K562 (cell line): ENCODE measurements at places on chromosomes 11 and 22.

- no peak for DNase-seq
These were observed 10.4 kb upstream of the EIF3M start for GRCh38 chr11:32573228-32573627.

GRCh38 chr11:26702406-26702805, 19.5 kb downstream of the SLC5A12 start:
- no peak for DNase-seq

DNA sequence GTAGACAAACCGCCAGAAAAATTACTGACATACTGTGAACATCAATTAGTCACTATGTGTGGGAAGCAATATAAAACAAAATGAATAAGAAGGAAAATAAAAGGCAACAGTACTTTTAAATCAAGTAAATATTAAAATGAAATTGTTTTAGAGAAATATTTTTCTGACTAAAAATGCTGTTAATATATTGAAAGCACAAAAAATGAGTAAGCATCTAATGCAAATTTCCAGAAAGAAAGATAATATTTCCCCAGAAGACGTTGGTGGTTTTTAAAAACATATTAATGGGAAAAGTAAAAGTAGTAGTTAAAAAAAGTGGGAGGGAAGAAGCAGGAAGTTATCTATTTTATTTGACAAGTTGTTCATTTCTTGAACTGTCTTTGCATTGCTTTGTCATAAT, 16.5 kb downstream of the XKR3 start:
- peak; percentile 6 for DNase-seq

DNA sequence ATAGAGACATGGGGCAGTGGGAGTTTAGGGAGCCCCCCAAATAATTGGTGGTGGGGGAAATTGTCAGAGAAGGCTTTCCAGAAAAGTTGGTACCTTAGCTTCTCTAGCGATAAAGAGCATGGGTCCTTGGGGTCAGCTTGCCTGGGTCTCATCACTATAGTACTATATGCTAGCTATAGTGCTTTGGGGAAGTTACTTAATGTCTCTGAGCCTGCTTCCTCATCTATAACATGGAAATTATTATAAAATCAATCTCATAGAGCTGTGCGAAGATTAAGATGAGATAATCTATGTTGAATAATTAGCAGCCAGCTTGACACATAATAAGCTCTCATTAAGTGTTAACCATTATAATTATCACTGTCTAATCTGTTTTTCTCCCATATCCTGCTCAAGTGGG, 41.2 kb downstream of the STIM1 start:
- no peak for DNase-seq

GRCh38 chr11:33829430-33830141, 55.3 kb upstream of the FBXO3 start:
- DNase-seq = peak; percentile 77

- no peak for DNase-seq
These were observed 36.9 kb upstream of the SYT13 start for GRCh38 chr11:45322891-45323600.

DNA sequence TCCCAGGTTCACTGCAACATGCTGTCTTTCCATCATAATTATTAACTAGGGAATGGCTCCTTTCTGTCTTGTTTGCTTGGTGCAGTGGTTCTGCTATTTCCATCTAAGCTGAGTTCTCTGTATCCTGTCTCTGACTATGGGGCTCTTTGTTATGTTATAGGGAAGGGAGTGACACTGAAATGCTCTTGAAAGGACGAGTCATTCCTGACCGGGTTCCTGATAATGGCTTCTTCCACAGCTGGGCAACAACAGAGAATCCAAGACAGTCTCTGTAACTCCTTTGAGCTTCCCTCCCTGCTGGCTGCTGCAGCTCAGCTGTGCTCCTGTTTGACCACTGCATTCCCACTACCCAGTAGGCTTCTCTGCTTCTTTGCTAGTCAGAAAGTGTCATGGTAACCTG, 24.1 kb downstream of the OR2AT4 start:
- no peak for DNase-seq

- DNase-seq = no peak
These were observed 24.8 kb upstream of the POU2AF2 start for GRCh38 chr11:111220721-111221120.

GRCh38 chr11:105110688-105111030, 28.9 kb downstream of the CARD18 start:
- no peak for DNase-seq

- DNase-seq = no peak
These were observed 54.6 kb downstream of the LRRC32 start for GRCh38 chr11:76615950-76616349.

DNA sequence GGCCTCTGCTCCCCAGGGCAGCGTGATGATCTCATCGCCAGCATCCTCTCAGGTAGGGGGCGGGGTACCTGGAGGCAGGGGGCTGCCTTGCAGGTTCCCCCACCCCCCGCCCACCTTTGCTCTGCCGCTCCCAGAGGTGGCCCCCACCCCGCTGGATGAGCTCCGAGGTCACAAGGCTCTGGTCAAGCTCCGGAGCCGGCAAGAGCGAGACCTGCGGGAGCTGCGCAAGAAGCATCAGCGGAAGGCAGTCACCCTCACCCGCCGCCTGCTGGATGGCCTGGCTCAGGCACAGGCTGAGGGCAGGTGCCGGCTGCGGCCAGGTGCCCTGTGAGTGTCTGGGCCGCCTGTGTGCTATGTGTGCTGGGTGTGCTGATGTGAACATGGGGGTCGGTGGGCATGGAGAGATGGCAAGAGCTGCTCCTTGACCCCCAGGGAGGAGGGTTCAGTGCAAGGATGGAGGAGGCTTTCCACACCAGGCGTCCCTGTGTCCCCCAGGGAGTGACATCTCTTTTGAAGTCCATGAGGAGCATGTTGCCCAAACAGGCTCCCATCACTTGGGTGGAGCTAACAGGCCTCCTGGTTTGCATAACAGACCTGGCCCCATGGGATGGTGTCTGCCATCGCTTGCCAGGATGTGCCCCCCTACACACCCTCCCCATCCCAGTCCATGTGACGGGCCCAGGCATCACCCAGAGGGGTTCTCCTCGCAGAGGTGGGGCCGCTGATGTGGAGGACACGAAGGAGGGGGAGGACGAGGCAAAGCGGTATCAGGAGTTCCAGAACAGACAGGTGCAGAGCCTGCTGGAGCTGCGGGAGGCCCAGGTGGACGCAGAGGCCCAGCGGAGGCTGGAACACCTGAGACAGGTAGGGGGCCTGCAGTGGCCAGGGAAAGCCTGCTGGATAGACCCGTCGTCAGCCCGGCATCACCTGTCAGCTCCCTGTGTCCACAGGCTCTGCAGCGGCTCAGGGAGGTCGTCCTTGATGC, 14.1 kb downstream of the PLCB3 start:
- DNase-seq = no peak

DNA sequence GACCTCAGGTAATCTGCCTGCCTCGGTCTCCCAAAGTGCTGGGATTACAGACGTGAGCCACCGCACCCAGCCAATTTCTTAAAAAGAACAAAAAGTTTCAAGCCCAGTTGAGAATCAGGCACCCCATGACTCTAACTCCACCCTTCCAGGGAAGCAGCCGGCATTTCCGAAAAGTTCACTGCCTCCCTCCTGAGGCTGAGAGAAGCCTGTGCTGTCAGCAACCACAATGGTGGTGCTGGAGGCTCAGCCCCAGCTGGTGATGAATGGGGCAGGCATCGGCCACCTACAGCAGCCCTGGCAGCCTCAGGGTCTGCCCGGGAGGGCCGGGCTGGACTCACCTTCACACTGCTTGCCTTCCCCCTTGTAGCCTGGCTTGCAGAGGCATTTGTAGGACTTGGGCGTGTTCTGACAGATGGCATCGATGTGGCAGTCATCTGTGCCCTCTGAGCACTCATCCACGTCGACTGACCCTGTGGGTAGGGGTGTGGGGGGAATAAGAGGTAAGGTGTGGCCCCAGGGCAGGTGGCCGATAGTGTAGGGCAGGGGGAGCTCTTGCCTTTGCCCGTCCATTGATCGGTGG, 4.3 kb downstream of the SCUBE1 start:
- DNase-seq = no peak

DNA sequence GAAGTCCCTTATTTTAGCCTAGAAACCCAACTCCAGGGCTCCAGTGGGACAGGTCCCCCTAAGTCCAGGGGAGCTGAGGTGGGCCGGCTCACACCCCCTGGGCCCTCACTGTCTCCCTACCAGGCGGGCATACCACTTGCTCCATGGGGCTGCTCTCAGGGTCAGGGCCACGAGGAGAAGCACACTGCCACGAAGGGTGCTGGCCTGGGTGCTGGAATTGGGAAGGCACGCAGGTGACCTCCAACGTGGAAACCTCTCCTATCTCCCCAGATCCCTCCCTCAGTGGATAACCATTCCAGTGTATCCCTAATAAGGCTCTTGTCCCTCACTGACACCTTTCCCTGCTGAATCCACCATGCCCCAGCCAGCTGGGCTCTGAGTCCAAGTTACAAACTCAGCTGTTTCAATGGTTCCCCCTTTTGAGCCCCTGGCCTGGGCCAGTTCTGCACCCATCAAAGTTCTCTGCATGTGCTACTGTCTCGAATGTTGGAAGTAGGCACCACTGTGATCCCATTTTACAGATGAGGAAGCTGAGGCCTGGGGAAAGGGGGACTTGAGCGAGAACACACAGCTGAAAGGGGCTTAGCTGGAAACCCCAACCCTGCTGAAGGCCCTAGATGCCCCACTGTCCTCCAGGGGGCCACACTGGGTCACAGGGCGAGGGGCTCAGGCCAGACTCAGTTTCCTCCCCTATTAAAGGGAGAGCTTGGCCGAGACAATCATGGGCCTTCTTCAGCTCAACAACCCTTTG, 1.5 kb downstream of the SHISAL1 start:
- peak; percentile 13 for DNase-seq

DNA sequence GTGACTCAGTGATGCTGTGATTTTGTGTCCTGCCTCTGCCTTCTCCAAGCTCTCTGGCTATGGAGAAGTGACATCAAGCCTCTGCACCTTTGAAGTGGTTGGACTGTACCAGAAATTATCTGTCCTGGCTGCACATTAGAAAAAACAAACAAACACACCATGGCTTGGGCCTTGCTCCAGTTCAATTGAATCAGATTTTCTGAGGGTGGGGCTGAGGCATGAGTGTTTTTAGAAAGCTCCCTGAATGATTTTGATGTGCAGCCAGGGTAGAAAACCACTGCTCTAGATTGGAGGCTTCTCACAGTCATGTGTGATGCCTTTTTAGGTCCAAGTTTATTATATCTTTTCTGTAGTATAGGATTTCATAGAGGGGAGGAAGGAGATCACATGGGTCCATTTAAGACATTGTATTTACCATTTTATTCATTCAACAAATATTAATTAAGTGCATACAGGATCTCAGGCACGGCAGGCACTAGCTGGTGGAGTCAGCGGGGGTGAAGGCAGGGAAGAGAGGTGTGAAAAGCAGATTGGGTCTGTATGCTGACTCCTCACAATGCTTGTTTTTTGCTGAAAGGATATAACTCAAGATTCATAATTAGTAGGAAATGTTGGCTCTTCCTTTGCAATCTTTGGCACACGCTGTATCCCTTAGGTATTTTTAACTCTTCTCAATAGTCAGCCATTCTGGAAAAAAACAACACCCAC, 7.1 kb upstream of the VSTM5 start:
- no peak for DNase-seq

GRCh38 chr11:47941907-47942558, 38.3 kb upstream of the PTPRJ start:
- DNase-seq = no peak

DNA sequence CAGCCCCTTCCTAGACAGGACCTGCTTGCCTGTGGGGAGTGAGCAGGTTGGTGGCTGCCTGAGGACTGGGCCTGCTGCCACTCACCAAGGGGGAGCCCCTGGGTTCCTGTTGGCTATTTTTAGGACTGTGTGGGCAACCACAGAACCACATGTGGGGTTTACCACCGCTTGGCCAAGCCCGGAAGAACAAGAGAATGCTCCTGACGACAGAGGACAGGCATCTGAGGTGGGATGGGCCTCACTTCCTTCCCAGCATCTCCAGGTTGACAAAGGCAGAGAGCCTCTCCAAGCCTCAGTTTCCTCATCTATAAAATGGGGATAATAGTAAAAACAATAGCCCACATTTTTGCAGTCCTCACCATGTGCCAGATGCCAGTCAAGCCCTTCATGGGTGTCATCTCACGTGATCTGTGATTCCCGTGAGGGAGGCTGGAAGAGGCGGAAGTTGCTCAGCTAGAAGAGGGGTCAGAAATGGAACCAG, 43.6 kb downstream of the LRRC32 start:
- DNase-seq = no peak

DNA sequence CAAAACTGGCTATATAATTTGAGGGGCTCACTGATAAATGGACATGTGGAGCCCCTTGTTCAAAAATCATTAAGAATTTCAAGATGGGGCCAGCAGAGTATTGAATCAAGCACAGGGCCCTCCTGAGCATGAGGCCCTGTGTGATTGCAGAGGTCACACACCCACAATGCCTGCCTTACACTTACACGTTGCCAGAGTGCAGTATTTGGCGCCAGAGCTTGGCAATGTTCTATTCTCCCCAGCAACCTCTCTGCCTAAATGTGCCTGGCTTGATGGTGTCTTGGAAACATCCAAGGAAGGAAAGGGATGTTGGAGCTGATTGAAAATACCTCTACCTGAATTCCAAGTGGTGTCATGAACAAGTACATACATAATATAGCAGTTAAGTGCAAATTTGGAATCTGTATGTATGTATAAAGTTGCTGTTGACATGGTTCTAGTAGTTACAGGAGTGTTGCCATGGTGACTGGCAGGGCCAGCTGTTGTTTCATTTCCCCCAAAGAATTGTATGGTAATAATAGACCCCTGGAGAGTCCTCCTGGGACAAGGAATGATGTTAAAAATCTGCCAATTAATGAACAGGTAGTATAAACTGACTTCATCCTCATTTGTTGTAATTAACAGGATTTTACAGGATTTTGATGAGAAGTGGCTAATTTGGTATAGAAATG, 205.7 kb upstream of the NAV2 start:
- DNase-seq = no peak

DNA sequence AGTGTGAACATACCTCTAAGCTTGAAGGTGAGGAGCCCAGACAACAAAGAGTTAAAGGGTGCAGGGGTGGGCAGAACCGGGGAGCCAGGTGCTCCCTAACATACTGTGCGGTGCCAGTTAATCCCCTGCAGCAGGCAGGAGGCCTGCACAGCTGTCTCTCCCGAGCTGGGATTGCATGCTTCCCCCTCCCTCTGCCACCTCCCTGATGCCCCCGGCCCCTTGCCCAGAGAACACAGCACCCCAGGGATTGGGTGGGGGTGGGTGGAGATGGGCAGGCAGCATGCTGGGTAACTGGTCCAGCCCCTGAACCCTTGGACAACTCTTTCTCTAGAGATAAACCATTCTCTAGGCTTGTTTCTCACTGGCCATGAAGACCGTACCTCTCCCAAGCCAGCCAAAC, 67.7 kb upstream of the MYOD1 start:
- DNase-seq = no peak

DNA sequence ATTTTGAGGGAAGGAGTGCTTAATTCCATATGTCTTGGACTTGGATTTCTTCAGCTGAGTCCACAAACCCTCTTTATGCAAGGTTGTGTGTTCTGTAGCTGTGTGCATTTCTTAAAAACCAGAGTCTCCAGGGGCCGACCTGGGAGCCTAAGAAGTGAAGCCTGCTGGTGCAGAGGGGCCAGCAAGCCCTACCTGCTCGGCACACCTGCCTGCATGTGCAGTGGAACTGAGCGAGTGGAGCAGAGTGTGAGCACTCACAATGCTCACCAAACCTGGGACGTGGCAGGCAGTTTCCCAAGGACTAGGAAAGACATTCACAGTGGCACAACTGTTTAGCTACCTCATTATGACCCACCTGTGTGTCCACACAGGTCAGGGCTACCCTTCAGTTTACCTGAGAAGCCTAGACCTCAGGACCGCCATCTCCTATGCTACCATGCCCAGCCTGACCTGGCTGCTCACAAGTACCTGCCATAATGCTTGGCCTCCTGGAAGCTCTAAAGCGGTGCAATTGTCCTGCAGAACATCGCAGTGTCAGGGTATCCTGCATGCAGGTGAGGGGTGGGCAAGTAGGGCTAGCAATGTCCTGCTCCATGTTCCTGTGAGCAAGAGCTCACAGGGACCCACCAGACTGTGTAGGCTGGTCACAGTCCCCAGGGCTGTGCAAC, 3.8 kb downstream of the C22orf39 start:
- DNase-seq = no peak
